Spleen (tissue), 13 donors: ENCODE measurements at places on chromosomes 6 and 20. TPM values are rescaled to one million over a fixed set of nuclear protein-coding genes. Genes with fewer than 3 reads are reported as not detected.

The ZNF391 gene
- 4.9 TPM for total RNA-seq

The RAB44 gene
- 0.54 TPM for total RNA-seq

DNA sequence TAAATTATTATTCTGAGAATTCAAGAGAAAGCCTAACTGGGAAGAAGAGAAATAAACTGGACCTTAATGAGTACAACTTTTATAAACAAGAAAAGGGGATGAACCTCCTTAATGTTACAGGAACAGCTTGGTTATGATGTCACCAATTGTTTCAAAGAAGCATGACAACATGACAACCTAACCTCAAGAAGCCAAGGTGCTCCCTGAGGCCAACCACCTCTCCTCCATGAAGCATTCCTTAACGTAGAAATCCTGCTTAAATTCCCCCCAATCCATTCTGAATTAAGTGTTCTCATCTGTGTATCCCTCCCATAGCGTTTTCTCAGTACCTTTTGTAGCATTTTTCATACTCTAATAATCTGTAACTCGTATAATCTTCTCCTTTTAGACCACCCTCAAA, 1.7 kb downstream of the HBS1L start:
- H3K27ac ChIP-seq = no peak overlapping the region
- no peaks in the 10 kb centered on the region for H3K27me3 ChIP-seq
- H3K4me3 ChIP-seq = peak overlapping the region; percentile 88
- peaks cover 16% of the 10 kb centered on the region for H3K36me3 ChIP-seq

DNA sequence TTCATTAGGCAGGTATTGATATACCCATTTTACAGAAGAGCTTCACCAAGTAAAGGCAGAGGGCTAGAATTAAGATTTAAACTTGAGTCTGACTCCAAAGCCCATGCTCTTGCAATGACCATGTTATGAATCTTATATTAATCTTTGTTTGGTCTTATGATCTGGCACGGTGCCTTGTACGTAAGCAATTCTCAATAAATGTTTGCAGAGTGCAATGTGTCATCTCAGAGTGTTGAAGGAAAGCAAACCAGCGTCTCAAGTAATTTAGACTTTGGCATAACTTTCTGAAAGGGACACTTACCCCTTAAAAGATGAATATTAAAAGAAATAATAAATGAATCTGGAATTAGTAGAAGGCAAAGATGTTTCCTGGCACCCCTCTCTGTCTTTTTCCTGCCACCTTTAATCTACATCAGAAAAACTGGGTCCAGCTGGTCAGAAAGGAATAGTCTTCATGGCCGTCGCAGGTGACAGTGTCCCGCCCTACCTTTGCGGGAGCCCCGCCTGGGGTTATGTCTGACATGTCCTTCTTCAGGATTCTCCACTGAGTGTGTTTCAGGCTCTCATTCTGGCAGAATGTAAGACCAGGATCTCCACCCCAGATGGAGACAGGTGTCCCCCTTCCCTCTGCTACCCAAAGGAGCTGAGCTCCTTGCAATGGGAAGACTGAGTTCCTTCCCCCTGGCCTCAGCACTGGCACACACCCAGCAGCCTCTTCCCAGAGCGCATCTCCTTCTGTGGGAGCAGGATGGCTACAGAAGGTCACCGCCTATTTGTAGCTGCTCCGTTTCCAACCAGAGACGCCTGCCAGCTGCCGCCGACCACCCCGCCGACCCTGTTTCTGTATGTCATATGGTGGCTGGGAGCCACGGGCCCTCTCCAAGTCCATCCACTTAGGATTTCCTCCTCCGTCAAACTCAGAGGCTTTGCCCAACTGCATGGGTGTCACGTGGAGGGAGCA, 266.3 kb upstream of the ECI2 start:
- no peak overlapping the region for H3K4me3 ChIP-seq
- DNase-seq = no peak
- no peak overlapping the region for H3K27ac ChIP-seq
- H3K4me1 ChIP-seq = no peaks in the 10 kb centered on the region

DNA sequence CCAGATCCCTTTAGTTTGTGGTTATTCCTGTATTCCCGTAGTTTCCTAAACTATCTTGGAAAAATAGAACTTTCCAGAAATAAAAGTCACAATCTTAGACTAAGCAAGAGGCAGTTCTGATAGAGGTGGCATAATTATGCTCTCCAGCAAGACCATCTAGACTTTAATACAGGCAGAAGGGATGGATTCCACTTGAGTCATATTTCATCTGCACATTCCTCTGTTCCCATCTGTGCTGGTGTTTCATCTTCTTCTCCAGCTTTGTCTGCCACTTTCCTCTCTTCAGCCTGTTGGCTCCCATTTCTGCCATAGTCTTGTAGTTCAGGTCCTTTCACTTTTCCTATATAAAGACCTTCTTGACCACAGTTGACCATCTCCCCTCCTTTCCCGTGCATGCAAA, 102.9 kb downstream of the SOBP start:
- DNase-seq = no peak
- no peak overlapping the region for H3K27ac ChIP-seq
- H3K4me3 ChIP-seq = no peak overlapping the region
- no peaks in the 10 kb centered on the region for H3K36me3 ChIP-seq
- no peaks in the 10 kb centered on the region for H3K4me1 ChIP-seq

DNA sequence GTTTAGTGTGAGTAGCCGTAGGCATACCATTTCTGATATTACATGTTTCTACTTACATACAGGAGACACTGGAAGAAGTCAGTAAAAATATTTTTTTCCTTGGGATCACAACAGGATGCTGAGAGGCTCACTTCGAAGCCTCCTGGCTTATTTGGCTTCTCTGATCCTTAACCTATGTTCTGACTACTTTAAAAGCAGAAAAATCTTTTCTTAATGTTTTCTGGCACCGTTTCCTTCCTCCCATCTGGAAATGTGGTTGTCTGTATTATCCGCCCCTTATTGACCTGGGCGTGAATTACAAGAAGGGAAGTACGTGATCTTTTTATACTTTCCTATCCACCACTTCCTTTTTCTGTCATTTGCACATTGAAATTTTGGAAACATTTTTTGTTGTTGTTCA, 379.6 kb downstream of the COL12A1 start:
- no peaks in the 10 kb centered on the region for H3K27me3 ChIP-seq
- H3K4me1 ChIP-seq = no peaks in the 10 kb centered on the region
- no peaks in the 10 kb centered on the region for H3K36me3 ChIP-seq
- no peak for DNase-seq
- no peak overlapping the region for H3K27ac ChIP-seq
- H3K4me3 ChIP-seq = no peak overlapping the region

- no peak overlapping the region for H3K27ac ChIP-seq
- H3K36me3 ChIP-seq = no peaks in the 10 kb centered on the region
- H3K4me3 ChIP-seq = no peak overlapping the region
- no peaks in the 10 kb centered on the region for H3K27me3 ChIP-seq
- H3K4me1 ChIP-seq = no peaks in the 10 kb centered on the region
- DNase-seq = no peak
Measured at GRCh38 chr6:44635486-44635885, 248.0 kb downstream of the CDC5L start.
